ENCODE measurements at places on chromosomes 5 and 9.
A peak's percentile ranks its signal among the peaks of the same experiment; 100 is the strongest.

DNA sequence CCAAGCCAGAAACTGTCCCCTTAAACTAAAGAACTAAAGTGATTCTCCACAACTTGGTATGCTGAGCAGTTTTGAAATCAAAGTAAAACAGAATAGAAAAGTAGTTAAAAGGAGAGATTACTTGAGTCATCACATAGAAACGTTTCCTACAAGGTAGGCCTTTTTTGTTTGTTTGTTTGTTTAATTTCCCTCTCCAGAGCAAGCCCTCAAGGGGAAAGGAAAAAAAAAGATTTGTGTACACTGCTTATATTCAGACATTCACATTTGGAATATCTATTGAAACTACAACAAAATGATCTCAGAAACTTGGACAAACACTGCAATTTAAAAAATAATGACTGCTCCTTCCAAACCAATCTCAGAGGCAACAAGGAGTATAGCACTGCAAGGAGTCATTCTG lies 304.7 kb upstream of the NREP start:
- DNase-seq, result no peak

GRCh38 chr5:1500411-1501091 lies 23.2 kb downstream of the LPCAT1 start:
- no peak for DNase-seq

- no peak for DNase-seq
Observed at GRCh38 chr9:25177858-25178257, 500.4 kb downstream of the TUSC1 start.

DNA sequence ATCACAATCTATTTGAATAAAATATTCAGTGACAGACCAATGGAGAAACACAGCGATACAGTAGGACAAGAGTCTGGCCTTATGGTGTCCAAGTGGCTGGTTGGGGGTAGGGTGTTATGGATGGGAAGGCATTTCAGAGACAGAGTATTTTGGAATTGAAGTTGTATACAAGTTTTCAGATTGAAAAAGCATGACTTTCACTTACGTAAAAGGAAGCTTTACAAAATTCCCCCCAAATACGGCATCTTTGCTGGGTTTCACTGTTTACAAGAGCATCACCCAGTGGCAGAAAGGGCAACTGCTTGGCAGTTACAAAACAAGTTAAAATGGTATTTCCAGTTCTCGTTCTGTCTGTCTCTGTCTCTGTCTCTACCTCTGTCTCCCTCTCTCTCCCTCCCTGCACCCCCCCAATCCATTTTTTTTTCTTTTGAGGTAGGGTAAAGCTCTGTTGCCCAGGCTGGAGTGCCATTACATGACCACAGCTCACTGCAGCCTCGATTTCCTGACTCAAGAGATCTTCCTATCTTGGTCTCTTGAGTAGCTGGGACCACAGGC lies 86.2 kb downstream of the PTPN3 start:
- DNase-seq, result peak; percentile 41

DNA sequence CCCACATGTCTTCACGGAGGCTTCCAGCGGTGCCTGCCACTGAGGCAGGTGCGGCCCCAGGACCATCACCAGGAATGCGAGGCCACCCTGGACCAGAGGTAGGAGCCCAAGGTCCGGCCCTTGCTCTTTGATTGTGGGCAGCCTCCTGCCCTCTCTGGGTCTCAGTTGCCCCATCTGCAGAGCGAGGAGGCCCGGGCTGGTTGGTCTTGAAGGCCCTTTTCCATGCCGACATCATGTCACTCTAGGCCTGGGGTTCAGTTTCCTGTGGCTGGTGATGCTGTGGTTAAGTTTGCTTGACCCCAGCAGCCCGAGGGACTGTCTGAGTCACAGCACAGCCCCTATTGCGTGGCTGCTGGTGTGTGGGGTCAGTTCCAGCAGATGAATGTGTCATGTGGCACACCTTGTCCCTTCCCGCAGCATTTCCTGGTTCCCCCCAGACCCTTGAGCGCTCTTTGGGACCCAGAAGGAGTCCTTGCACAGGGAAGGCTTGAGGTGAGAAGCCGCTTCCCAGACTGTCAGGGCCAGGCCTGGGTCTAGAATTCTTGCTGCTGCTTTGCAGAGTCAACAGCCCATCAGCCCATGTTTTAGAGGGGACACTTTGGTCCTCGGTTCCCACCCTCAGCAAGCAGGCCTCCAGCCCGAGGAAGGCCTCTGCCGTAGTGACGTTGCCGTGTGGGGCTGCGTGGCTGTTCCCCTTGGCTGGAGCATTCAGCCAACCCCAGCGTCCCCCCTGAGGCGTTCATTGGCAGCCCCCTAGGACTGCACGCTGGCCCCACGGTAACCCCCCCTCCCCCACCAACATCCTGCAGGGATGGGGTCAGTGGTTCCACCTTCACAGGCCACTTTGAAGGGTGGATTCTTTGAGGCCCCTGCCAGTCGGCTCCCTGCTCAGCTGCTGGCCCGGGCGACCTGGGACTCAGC lies 31.0 kb upstream of the HMCN2 start:
- DNase-seq, result peak; percentile 40

DNA sequence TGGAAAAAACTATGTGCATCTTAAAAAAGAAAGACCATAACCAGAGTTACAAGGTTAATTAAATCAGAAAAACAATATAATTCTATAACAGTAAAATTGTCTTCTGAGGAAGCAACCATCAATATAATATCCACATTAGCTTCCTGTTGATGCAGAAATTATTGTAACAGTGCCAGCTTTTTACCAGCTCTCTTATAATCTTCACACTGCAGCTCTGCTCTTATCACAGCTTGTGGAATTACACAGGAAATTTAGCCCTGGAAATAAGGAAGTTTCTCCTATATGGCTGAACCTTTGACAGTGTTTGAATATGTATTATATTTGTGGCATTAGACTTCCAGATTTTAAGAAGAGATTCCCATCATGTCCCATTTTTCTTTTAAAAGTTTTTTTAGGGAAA lies 49.1 kb upstream of the TEK start:
- DNase-seq, result no peak

GRCh38 chr5:76219636-76220035 lies 136.5 kb downstream of the SV2C start:
- DNase-seq, result no peak

- DNase-seq, result peak; percentile 46
Observed at GRCh38 chr5:93583768-93584595, 960 bp downstream of the NR2F1 start.

DNA sequence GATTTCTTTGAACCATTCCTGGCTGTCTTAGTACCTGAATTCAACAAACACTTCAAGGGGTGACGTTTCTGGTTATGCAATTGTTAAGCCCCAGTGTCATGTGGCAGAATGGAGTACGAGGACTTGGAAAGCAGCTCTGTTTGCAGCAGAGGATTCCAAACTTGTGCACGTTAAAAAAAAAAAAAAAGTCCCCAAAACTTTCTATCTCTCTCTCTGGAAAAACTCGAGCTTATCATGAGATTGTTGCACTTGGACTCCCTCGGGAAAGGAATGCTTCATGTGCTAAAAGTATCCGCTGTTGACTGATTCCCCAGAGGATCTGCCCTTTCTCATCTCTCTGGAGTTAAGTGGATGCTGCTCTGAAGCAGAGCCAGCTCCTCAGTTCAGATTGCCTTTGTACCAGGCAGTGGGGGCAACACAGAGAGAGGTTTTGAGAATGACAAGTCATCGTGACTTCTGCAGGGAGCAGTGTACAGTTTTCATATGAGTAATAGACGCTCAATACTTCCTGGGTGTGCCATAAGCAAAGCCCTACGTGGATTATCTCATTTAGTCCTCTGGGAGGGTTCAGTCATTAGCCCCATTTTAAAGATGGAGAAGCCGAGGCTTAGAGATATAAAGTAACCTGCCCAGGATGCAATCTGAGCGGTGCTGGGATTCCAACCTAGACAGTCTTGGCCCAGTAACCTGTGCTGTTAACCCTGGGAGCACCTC lies 28.1 kb downstream of the TMOD1 start:
- peak; percentile 49 for DNase-seq

DNA sequence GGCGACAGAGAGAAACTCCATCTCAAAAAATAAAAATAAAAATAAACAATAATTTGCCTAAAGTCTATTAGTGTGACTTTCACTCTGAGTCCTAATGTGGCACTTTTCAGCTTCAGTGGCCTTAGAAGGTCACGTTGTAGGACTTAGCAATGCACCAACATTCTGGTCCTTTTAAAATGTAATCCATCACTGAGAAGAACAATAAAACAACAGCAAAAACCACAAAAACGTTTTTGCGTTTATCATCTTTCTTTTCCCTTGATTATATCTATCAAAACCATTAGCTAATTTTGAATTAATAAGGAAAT lies 190.1 kb upstream of the ZNF608 start:
- no peak for DNase-seq

- DNase-seq, result peak; percentile 11
Observed at GRCh38 chr5:40627706-40628105, 52.0 kb upstream of the PTGER4 start.

DNA sequence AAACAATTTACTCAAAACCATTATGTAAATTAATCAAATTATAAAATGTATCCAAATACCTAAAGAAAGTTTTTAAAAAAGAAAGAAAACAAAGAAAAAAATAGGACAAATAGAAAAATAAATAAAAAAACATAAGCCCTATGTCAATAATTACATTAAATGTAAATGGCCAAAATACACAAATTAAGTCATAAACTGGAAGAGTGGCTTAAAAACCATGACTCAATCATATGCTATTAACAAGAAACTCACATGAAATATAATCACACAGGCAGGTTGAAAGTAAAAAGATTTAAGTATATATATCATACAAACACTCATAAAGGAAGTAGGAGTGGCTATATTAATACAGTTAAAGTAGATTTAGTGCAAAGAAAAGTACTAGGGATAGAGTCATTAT lies 95.3 kb downstream of the PRELID2 start:
- no peak for DNase-seq

DNA sequence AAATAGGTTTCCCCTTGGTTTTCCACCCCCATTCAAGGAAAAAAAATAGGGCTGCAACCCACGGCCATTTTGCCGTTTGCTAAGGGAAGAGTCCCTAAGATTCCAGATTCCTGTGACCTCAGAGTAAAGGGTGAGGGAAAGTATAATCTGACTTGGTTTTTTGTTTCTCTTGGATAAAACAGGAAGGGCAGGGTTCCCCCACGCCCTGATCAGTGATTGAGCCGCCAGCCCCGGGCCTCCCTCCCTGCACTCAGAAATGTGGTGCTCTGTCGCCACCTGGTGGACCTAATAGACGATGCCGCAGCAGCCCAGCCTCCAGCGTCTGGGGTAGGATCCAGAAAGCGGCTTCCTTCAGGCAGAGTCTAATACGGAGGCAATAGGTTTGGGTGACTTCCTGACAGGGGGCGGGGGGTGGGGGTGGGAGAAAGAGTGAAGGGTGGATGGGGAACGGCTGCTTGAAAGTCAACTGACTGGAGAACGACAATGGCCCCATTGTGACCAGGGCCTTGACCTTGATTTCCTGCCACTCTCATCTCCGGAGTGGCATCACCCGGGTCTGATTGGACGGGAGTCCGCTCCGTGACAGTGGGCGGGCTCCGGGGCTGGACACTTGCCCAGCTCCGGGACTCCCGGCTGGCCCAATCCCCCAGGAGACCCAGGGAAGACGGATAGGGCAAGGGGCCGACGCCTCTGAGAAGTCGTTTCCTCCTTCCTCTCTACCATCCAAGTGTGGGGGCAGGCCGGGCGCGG lies 17.8 kb upstream of the CYSTM1 start:
- DNase-seq, result peak; percentile 55

DNA sequence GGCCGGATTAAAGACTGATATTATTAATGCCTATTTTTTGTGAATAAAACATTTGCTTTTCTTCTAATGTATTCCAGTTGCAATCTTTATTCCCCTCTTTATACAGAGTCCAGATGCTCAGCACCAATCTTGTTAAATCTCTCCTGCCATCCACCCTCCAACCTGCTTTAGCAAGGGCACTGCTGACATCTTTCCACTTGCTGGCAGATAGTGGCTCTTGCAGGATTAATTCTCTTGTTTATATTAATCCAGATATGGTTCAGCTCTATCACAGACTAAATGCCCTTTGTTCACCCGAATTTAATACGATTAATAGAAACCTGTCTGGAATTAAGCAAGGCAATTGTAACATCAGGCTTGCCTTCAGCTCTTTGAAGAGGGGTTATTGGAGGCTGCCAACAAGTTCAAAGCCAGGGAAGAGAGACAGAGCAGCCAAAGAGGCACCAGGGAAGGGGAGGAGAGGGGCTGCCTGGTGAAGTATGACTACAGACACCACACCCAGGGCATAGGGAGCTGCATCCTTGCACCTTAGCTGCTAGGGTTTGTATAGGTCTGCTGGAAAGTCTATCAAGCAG lies 236.2 kb downstream of the SAXO1 start:
- no peak for DNase-seq

DNA sequence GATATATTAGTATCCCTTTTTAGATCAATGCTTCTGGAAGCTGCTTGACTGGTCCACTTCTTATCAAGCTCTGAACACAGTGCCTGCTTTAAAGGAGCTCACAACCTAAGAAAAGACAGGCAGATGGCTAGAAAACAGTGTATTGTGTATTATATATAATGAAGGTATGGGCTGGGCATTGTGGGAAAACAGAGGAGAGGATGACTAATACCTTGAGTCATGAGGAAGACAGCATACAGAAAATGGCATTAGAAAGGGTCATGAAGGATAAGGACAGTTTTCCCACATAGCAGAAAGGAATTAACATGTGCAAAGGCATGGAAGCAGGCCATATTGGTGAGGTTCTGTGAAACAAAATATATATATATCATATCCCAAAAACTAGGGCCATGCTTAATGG lies 309.6 kb downstream of the MLLT3 start:
- peak; percentile 34 for DNase-seq

GRCh38 chr9:38010918-38011704 lies 57.9 kb downstream of the SHB start:
- no peak for DNase-seq

DNA sequence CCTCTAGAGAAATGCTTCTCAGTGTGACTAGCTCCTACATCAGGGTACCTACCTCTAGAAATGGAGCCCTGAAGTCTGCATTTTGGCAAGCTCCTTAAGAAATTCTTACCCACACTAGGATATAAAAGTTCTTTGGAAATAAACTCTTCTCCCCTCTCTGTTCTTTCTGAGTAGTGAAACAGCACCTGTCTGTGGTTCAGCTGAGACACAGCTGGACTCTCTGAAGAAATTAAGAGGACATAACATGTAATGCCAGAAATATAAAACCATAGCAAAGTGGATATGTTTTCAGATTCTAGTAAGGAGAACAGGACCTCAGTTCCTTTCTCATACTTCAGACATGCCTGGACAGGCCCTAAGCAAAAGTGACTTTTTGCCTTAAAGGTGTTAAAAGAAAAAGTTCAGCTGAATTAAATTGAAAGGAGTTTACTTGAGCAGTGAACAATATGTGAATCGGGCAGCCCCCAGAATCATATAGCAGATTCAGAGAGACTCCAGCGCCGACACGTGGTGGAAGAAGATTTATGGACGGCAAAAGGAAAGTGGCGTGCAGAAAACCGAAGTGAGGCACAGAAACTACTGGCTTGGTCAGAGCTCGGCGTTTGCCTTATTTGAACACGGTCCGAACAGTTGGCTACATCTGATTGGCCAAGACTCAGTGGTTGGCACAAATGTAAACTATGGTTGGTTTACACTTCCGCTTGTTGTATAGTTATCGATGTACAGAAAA lies 64.5 kb downstream of the PRKACG start:
- peak; percentile 9 for DNase-seq

- DNase-seq, result no peak
Observed at GRCh38 chr9:78900500-78900899, 603.6 kb downstream of the PSAT1 start.
